ENCODE measurements at places on chromosomes 2 and 18.
A peak's percentile ranks its signal among the peaks of the same experiment; 100 is the strongest.

GRCh38 chr2:201358684-201359083 is 1.5 kb upstream of the FLACC1 start:
- no peak for DNase-seq

DNA sequence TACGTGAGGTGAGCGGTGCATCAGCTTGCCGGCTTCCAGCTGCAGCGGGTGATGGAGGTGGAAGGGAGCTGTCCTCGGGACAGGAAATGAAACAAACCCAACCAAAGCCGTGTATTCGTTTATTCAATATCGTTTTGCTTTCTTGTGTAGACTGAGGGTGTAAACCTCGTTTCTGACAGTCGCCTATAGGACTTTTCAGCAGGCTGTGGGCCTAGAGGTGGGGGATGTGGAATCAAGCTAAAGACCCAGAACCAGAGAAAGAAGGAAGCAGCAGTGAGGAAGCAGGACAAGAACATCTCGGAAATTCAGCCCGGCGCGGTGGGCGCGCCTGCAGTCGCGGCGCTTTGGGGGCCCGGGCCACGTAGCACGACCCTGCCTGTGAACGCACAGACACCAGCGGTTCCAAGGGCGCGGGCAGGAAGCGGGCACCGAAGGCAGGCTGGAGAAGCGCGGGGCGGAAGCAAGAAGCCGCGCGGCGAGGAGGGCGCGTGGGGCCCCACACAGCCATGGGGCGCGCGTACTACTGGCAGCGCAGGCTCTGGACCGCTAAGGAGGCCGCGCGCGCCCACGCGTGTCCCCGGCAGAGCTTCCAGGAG is 755 bp upstream of the ATP9B start:
- DNase-seq: peak; percentile 68

DNA sequence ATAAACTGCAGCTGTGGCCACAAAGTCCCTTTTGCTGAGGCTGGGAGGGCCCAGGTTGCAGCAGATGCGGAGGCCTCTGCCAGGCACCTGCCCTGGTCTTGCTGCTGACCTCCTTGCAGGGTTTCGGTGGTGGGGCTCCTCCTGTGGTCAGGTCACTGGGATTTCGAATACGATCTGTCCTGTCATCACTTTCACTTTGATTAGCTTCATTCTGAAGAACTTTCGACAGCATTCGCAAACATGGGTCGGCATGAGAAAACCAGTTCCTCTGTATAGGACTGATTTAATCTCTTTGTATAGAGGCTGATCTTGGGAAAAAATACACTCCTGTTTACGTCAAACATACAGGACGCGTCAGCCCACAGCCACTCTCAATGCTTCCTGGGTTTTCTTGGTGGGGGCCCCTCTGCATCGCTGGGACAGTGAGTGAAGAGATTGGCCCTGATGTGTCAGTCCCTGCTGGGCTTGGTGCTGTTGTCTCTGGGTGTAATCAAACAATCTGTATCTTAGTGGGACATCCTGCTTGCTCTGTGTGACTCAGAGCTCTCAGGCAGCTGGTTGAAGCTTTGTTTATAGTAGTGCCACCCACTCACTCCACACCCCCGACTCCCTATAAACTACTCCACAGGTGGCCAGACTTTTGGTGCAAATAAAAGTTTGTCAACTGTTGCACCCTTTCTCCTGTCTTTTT is 209.4 kb upstream of the CXCR4 start:
- DNase-seq: peak; percentile 84

DNA sequence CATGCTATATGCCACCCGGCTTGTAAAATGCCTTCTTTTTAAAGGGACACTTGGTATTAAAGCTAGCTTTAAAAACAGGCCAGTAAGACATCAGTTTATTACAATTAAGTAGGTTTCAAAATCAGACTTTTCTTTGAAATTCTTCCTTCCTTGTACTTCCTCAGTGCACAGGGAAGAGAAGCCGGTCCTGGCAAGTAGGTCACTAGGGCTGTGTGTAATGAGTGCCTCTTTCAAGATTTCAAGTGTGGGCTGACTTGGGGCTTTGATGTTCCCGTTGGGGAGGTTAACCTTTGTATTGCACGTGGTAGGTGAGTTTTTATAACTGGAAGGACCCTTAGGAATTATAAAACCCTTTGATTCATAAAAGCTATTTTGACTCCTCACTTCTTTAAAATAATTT is 566.4 kb upstream of the ID2 start:
- no peak for DNase-seq

GRCh38 chr2:187150670-187151069 is 297.4 kb downstream of the CALCRL start:
- no peak for DNase-seq

DNA sequence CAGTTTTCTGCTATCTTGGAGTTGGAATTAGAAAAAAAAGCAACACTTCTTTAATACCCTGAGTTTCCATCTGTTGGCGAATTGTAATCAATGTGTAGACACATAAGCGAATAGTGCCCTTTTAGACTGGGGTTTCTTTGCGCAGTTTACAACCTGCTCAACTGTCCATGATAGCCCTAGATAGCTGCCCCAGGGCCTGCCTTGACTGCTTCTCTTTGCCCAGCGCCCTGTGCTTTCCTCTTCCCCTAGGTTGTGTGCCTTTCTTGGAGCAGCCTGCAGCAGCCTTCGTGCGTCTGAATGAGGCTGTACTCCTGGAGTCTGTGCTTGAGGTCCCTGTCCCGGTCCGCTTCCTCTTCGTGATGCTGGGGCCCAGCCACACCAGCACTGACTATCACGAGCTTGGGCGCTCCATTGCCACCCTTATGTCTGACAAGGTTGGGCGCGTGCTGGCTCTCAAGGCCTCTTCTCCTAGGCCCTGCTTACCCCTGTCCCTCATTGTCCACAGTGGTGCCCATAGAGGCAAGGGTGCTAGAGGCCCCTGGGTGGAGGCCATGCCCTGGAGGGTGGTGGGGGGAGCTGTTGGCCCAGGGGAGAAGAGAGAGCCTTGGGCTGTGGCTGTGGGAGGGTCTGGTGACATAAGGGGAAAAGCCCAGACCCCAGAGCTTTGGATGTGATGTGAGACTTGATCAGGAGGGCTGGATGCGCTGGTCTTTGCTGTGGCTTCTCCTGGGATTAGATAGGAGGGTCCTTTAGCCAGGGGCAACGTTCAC is 6.9 kb downstream of the SLC4A3 start:
- DNase-seq: no peak

- DNase-seq: no peak
Observed at GRCh38 chr18:26181343-26181826, 44.9 kb upstream of the TAF4B start.

- no peak for DNase-seq
Observed at GRCh38 chr2:188444106-188444835, 152.6 kb downstream of the GULP1 start.

DNA sequence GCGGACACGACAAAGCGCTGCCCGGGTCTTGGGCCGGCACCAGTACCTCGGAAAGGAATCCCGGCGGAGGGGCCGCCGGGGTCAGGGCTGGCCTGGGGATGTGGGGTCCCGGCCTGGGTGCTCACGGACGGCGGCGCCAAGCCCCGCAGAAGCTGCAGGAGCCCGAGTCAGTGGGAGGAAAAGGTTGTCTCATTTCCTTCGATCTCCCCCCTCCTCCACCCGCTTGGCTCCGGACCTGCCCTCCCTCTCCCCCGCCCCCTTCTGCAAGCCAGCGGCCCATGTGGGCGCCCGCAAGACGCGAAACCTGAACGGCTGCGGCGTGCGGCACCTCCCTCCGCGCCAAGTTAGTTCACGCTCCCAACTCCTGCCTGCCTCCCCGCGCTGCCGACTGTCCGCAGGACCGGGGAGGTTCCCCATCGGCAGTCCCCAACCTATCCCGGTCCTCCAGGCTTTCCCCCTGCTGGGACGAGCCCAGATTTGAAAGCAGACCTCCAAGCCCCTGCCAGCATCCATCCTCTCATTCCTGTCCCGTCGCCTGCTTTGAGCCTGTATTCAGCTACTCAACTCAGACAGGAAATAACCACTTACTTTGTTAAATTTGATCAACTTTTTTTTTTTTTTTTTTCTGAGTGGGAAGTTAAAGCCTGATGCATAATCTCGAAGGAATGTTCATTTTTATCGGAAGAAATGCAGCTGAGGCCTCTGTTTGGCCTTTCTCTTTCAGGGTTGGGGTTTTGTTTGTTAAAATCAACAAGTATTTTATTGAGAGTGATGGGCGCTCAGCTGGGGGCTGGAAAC is at the start of gene EVA1A:
Gene EVA1A (minus strand): TSS at position 172 of the 798 bp plus-strand sequence. CDS start 42,799 bp downstream, outside the sequence.
- DNase-seq: no peak

DNA sequence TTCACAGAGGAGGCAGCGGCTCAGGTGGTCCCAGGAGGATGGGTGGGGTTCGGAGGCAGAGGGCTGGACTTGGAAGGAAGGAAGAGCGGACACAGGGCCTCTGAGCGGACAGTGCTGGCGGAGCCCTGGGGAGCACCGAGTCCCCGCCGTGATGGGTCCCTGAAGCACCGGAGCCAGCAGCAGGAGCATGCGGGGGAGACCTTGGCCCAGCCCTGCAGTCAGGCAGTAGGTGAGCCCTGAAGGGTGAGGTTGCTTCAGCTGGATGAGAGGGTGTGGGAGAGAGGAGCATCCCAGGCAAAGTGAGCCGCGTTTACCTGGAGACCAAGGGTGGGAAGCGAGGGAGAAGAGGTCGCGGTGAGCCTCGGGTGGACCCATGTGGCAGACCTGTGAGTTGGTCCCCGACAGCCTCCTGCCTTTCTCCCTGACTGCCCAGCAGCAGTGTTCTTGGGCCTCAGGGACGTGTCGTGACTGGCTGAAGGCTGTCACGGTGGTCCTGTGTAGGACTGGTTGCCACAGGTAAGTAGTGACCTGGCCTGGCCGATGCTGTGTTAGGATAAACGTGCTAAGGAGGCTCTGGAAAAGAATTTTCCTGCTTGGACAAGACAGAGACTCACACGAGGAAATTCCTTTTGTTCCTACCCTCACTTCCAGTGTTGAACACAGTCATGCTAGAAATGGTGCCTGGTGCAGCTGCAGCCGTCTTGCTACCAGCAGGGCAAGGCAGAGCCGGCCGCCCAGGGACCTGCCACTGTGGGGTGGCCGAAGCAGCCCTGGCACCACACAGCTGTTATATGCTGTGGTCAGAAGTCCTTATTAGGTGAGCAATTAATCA is 73.0 kb downstream of the RRM2 start:
- no peak for DNase-seq

- DNase-seq: no peak
Observed at GRCh38 chr2:120598416-120598815, 137.3 kb upstream of the GLI2 start.

DNA sequence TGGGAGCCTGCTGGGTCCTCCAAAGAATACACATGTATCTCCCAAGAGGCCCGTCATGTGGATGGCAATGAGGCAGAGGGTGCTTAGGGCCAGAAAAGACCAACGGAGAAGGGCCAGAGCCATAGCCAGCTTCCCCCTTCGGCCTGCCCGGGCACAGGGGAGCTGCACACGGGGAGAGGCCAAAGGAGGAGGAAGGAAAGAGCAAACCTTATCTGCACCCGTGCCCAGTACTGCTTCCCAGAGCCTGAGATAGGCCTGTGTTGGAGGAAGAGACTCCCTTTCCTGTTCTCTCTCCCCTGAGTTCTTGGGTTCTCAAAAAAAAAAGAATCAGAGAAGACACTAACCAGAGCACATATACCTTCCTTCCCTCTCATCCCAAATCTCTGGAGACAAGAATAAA is 250.3 kb downstream of the ANAPC1 start:
- no peak for DNase-seq

DNA sequence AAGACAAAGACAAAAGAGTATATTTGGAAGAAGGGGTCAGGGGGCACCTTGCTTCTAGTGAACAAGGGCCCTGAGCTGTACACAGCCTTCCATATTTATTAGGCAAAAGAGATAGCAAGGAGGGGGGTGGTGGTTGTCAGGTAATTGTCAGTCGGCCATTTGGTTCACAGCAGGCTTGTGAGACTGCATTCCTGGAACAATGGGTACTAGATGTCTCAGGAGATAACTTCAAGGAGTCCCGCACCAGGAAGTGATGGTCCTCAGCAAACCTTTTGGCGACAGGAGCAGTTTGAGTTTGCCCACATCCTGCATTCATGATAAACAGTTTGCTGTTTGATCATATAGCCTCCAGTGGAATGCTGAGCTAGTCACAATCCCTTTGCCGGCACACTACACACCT is 376.4 kb upstream of the RAB12 start:
- no peak for DNase-seq

GRCh38 chr2:196487417-196487816 is 152.1 kb upstream of the CCDC150 start:
- no peak for DNase-seq

Data from CD4-positive, alpha-beta T cell (primary cell).